Activated gamma-delta T cell treated with Interleukin-2 at 50 U/mL for 16 hours (primary cell): ENCODE measurements at places on chromosomes 6 and 20.
A peak's percentile ranks its signal among the peaks of the same experiment; 100 is the strongest.

- DNase-seq, result no peak
These were observed 5.1 kb upstream of the GTSF1L start for GRCh38 chr20:43731927-43732326.

GRCh38 chr6:142444881-142445301 is 143.1 kb downstream of the ADGRG6 start:
- DNase-seq, result no peak

- DNase-seq, result no peak
These were observed 143.1 kb downstream of the RNF144B start for GRCh38 chr6:18530201-18530600.

GRCh38 chr6:7159790-7160525 is 52.2 kb downstream of the RREB1 start:
- DNase-seq, result no peak

GRCh38 chr6:30928677-30929076 is 3.3 kb downstream of the SFTA2 start:
- no peak for DNase-seq

DNA sequence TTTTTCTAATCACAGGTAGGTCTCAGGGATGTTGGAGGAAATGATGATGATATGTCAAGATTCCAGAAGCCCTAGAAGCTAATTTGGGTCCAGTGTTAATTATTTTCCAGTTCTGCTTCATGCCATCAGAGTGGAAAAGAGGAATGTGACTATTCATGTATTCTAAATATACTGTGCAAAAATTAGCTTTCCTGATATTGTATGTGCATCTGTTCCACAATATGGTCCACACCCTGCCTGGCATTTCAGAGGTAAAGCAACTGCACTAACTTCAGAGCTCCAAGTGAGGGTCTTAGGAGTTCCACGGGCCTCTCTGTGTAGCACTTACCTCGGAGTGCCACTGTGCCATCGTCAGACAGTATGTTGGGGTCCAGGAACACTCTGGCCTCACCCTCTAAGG is 27.1 kb downstream of the PREP start:
- DNase-seq, result no peak

- no peak for DNase-seq
These were observed 21.2 kb downstream of the SERPINB1 start for GRCh38 chr6:2820415-2820814.

GRCh38 chr6:16676376-16676775 is 84.9 kb downstream of the ATXN1 start:
- DNase-seq, result no peak

DNA sequence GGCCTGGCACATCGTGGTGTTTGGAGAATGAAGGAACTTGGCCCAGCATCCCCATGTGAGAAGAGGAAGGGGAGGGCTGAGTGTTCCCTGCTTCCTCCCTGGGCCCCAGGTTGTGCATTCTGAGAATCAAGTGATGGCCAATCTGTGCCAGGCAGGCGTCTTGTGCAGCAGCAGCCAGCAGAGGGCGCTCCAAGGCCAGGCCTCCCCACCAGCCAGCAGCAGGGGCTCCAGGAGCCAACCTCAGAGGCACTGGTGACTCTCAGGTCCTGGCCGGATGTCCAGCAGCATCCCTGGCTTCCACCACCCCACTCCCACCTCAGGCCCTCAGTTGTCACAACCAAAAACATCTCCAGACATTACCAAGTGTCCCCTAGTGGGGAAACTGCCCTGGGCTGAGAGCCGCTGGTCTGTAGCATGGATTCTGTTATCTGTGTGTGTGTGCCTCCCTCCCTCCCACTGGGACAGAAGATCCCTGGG is 192.0 kb downstream of the PREX1 start:
- DNase-seq, result peak; percentile 47

GRCh38 chr6:130367767-130368166 is 1.9 kb downstream of the TMEM200A start:
- no peak for DNase-seq

DNA sequence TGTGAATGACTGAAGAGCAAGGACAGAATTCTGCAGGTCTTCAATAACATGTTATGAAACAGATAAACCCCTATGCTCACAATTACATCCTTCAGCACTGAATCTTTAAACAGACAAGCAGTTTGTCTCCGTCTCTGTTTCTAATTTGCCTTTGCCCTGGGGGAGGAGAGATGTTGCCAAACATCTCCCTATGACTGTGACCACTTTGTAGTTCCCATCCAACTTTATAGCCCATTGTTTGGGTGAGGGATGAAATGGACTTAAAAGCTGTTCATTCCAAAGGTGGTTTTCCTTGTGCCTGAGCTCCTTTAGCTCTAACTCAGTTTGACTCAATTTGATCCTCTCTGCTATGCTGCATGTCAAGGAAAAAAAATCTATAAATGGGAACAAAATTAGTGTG is 19.5 kb upstream of the ADTRP start:
- no peak for DNase-seq

DNA sequence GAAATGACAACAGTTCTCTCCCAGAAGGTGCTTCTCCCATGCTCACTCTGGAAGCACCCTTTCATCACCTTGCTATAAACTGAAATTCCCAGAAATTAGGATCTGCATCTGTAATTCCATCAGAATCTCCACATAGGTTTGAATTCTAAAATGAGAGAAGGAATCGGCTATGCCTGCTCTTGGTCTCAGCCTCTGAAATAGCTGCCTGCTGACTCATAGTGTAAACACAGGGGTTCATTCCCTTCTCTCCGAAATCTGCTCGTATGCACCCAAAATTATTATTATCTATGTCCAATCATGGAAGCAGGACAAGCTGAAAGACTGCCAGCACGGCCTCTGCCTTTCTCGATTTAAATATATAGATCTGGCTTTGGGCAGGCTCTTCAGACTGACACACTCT is 74.6 kb upstream of the TAB2 start:
- DNase-seq, result no peak

GRCh38 chr20:50872560-50873425 is 58.4 kb downstream of the ADNP start:
- no peak for DNase-seq

DNA sequence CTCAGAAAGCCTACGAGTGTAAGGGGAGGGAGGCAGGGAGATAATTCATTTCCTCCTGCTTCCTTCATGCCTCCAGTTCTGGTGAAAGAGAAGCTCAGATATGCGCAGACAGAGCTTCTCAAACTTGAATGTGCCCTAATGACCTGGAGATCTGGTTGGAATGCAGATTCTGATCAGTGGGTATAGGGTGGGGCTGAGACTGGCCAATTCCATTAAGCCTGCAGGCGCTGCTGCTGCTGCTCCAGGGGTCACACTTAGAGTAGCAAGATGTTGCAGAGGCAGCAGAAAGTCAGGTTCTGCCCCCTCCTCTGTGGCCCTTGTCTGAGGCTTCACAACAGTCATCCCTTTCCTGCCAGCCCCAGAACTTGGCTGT is 161.0 kb downstream of the DHX35 start:
- DNase-seq, result no peak

- DNase-seq, result no peak
These were observed 300.9 kb downstream of the SLC35F1 start for GRCh38 chr6:118207947-118208346.
